Bone marrow (tissue), 2 donors: ENCODE measurements at places on chromosomes 6 and 20.

- DNase-seq: no peak
Observed at GRCh38 chr6:107718341-107718740, 105.8 kb downstream of the SCML4 start.

GRCh38 chr6:134343066-134343465 is 25.2 kb upstream of the SGK1 start:
- no peak for DNase-seq

GRCh38 chr6:453152-453551 is 61.6 kb downstream of the IRF4 start:
- no peak for DNase-seq

- DNase-seq: no peak
Observed at GRCh38 chr6:162211022-162211421, 516.5 kb downstream of the PRKN start.

DNA sequence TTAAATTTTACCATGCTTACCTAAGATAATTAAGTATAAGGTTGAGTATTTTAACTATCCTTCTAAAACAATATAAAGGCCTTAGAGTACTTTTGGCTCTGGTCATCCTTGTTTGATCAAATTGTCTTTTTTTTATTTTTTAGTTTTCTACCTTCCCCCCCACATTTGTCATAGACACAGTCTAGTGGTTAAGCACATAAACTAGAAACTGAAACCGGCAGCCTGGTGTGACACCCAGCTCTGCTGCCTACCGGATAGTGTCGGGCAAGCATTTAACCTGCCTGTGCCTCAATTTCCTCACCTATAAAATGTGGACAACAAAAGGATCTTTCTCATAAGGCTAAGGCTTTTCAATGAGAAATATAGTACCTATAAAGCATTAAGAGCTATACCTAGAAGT is 21.6 kb upstream of the TULP4 start:
- DNase-seq: no peak

DNA sequence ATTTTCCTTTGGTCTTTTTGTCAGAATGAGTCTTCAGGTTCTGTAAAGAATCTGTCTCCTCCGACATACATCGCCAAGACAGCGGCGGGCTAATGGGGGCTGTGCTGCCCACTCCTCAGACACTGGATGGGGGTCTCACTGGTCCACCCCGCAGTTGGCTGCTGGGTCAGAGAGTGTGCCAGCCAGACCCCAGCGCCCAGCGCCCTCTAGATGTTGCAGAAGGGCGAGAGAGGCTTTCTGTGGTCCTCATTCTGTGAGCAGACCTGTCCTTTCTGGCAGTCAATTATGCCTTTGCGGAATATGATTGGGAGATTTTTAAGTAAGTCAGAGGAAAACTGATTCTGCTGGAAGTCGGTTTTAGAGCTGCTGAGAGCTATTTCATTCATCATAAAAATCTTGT is 7.8 kb upstream of the CCR6 start:
- no peak for DNase-seq

- no peak for DNase-seq
Observed at GRCh38 chr6:29567991-29568390, 8.5 kb upstream of the UBD start.

- no peak for DNase-seq
Observed at GRCh38 chr20:17938871-17939619, 29.5 kb downstream of the SNX5 start.

GRCh38 chr6:12990162-12990561 is 273.6 kb downstream of the PHACTR1 start:
- DNase-seq: no peak

DNA sequence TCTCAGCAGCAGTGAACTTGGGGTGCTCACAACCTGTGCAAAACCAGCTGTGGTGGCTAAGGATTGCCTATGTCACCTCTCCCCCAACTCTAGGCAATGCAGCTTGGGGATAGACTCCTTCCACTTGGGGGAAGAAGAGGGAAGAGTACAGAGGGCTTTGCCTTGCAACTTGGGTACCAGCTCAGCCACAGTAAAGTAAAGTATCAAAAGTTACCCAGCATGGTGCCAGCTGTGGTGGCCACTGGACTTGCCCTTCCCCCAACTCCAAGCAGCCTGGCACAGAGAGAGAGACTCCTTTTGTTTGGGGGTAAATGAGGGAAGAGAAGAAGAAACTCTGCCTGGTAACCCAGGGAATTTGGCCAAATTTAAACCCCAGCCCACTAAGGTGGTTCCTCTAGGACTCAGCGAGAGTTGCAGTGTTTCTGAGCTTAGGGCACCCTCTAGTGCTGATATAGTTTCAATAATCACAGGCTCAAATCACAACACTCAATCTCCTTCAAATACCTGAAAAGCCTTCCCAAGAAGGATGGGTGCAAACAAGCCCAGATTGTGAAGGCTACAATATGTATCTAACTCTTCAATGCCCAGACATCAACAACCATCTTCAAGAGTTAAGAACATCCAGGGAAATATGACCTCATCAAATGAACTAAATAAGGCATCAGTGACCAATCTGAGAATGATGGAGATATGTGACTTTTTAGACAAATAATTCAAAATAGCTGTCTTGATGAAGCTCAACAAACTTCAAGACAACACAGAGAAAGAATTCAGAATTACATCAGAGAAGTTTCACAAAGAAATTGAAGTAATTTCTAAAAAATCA is 7.6 kb upstream of the DEFB129 start:
- DNase-seq: no peak

DNA sequence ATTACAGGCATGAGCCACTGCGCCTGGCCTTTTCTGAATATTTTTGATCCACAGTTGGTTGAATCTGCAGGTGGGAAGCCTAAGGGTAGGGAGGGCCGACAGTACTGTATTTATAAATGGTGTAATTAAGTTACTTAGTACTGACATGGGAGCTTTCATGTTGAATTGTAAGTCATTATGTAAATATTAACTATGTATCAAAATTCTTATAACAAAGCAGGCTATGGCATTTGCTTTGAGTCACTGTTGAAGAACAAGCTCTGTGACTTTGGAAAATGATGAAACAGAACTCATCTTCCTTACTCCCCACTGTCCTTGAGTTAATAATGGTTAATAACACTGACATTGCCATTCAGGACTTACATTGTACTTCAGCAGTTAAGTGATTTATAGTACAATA is 63.0 kb upstream of the TXNDC5 start:
- DNase-seq: no peak

DNA sequence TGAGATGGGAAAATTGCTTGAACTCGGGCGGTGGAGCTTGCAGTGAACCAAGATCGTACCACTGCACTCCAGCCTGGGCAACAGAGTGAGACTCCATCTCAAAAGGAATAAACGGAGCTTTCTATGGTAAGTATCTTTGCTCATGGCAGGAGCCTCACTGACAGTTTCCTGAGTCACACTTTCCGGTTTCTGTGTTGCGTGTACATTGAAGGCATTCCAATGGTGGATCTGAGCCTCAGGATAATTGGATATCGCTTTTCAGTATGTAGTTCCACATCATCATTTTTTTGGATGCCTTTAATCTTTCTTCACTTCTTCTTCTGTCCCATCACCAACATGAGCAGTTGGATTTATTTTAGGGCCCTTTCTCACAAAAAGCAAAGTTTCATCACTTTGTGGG is 28.6 kb upstream of the GTSF1L start:
- DNase-seq: no peak

DNA sequence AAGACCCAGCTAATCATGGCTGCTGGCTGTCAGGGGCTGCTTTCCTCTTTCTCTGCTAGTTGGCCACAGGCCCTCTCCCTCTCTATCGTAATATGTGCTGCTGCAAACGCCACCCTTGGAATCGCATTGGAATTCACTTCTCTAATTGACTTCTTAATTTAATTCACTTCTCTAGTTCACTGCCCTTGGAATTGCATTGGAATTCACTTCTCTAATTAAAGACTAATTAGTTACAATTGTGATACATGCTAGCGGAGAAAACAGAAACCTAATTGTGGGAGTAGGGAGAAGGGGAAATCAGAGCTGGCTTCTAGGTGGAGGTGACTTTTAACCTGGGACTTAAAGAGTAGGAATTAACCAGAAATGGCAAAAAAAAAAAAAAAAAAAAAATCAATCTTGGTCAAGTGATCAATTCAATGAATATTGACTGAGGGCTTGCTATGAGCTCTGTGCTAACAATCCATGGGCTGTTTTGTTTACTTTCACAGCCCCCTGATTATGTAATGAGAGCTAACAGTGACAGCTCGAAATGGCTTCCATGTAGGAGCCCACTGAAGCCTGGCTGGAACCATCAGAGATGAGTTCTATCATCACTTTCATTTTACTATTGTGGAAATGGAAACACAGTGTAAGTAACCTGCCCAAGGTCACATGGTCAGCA is 11.3 kb downstream of the ZFP64 start:
- DNase-seq: no peak
